NCI-H774 (cell line): ENCODE measurements at places on chromosomes 6 and 20.

DNA sequence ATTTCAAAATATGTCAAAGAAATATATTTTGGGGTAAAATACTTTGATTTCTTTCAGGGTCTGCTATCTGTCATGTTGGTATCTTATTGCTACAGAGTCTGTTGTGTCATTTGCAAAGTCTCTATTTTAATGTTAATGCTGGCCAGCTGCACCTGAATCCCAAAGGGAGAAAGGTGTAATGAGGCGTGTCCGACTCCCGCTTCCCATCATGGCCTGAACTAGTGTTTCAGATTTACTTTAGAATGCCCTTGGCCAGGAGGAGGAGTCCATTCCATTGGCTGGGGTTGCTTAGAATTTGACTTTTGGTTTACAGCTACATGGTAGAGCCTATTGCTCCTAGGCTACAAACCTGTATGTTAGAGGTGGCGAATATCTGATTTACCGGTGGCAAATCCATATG, 69.3 kb downstream of the FAM50B start:
- no peak for DNase-seq

GRCh38 chr6:2890976-2891767, 11.9 kb downstream of the SERPINB9 start:
- DNase-seq, result no peak

GRCh38 chr20:992801-993535, 9.1 kb downstream of the RSPO4 start:
- DNase-seq, result no peak

DNA sequence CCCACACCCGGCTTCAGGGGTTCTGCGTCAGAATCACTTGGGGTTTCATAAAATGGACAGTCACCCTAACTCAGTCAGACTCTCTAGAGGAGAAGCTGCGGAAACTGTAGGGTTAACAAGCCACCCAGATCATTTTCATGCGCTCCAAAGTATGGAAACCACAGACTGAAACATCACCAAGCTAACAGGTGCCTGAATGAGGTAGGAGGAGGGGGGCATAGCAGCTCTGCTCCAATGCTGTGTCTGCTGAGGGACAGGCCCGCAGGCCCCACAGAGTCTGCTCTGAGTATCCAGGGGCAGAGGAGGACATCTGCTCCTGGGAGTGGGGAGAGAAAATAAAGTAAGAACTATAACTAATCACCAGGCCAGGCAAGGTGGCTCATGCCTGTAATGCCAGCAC, 97.1 kb upstream of the AKAP12 start:
- DNase-seq, result no peak

GRCh38 chr20:34074101-34074760, 37.8 kb downstream of the EIF2S2 start:
- DNase-seq, result no peak
